ENCODE measurements at places on chromosomes 7 and 10.

DNA sequence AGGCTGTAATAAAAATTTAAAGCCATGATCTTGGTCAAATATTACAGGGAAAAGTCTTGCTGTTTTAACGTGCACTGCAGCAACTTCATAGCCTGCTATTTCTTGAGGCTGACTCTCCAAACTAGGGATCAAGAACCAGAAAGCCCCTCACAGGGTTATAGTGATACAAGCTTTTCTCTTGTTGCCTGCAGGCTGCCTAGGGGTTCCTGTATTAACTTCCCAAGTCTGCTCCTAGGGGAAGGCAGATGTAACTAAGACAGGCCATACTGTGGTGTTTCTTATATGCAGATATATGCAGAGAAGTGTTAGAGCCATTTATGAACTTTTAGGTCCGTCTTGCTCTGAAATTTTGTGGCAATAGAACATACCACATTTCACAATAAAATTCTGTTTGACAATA lies 175.7 kb downstream of the FOXP2 start:
- no peak for DNase-seq

DNA sequence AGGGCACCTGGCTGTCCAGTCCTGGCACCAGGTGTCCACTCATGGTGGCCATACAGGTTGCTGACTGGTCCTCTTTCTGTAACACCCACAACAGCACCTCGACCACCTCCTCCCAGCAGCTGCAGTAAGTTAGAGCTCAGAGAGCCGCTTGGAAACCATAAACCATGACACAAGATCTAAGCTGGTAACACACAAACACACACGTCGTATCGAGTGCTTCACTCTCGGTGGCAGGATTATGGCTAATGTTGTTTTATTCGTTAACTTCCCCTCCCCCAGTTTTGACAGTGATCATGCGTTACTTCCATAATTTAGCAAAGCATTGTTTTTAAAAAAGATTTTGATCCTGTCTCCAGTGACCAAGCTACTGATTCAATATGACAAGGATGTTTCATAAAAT lies 59.7 kb downstream of the CAMK2B start:
- no peak for DNase-seq

DNA sequence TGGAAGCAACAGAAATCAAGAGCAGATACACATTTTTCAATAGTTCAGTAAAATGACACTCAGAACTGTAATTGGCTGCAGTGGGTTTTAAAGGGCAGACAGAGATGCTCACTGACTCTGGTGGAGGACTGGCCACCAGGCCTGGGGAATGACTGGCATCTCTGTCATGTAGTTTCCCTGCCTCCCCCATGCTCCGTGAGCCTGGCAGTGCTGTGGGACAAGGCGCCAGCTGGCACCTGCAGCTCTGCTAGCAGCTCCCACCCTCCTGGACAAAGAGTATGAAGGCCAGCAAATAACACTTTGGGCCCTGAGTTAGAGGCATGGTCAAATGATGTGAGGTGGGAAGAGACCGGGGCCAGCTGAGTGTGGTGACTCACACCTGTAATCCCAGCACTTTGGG lies 15.0 kb downstream of the TSPAN33 start:
- DNase-seq: no peak

GRCh38 chr10:98296524-98296923 lies 28.5 kb upstream of the LOXL4 start:
- no peak for DNase-seq

GRCh38 chr7:37432281-37432920 lies 16.3 kb downstream of the ELMO1 start:
- no peak for DNase-seq

DNA sequence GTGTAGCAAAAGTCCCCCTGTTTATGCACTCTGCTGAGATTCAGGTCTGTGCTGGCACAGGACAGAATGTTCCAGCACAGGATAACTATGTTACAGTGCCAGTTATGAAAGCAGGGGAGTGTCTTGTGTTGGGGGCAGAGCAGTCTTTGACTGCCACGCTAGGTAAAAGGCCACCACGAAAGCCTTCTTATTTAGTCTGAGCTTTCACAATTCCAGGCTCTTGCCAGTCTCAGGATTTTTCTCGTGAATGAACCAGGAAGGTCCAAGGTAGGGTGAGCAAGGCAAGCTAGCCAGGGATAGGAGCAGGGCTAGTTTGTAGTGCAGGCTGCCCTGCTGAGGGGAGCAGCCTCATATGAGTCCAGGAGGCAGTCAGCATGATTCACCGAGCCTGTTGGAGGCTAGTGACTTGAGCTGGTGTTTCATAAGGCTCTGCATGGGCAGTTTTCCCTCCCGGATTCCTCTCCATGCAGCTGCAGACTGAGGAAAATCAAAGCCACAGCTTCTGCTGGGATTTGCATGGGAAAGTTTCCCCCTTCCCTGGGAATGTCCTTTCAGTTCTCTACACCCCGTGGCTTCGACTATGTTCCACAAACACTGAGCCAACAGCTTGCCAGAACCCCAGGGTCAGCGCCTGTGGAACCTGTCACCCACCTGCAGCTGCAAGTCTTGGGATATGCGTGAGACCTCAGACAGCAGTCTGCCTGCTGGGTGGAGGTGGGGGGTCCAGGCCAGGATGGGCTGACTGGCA lies 112.3 kb downstream of the JCAD start:
- DNase-seq: no peak

DNA sequence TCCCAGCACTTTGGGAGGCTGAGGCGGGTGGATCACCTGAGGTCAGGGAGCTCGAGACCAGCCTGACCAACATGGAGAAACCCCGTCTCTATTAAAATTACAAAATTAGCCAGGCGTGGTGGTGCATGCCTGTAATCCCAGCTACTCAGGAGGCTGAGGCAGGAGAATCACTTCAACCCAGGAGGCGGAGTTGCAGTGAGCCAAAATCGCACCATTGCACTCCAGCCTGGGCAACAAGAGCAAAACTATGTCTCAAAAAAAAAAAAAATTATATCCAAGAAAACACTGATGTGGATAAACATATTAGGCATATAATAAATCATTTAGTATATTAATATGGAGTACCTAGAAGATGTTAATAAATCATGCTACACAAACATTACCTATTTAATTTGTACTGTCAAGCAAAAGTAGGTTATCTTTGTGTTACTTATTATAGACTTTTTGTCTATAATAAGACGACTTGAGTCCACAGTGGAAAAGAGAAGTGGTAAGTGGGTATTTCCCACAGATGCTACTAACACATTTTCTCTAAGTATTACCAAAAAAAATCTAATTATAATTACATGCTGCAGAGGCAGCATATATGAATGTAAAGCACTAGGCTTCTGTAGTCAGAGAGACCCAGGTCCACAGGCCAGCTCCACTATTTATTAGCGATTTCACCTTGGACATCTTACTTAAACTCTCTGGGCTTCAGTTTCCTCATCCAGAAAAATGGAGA lies 34.5 kb downstream of the DNMBP start:
- no peak for DNase-seq

DNA sequence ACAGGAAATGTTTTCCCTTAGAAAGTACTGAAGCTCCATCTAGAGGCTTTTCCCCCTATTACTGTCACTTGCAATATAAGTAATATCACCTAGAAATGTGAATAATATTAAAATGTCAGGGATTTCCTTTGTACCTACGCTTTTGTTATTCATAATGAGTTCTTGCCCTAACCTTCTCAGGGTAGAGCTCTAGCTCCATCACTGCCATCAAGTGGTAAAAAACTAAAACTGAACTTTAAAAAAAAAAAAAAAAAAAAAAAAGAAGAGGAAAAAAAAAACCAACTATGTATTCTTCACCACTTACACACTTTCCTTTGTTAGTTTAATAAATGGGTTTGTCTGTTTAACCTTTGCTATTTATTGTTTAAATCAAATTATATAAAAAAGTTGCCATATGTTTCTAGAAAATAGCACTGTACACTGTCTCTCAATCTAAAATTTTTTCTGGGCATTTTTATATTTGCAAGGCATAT lies 49.9 kb downstream of the DNAJC1 start:
- no peak for DNase-seq

DNA sequence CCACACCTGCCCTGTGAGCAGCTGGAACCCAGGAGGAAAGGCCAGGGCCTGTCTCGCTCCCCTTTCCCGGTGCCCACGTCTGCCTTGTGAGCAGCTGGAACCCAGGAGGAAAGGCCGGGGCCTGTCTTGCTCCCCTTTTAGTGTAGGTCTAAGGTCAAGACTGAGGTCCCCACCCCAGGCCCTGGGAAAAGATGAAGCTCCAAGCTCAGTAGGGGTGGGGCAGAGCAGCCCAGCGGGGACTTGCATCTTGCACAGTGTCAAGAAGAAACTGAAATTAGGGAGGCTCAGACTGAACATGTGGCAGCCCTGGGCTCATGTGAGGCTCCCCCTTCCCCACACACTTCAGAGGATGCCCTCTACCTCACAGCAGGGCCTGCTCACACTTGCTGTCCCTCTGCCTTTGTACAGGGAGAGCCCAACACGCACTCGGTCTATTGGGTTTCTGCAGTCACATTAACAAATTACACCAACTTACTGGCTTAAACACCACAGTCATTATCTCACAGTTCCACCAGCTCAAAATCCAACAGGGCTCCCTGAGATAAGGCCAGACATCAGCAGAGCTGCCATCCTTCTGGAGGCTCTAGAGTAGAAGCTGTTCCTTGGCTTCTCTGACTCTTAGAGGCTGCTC lies 12.4 kb downstream of the POLL start:
- DNase-seq: no peak

- DNase-seq: no peak
Measured at GRCh38 chr7:148395990-148396716, 194.4 kb upstream of the C7orf33 start.

GRCh38 chr7:91752102-91752501 lies 128.4 kb downstream of the MTERF1 start:
- DNase-seq: no peak

DNA sequence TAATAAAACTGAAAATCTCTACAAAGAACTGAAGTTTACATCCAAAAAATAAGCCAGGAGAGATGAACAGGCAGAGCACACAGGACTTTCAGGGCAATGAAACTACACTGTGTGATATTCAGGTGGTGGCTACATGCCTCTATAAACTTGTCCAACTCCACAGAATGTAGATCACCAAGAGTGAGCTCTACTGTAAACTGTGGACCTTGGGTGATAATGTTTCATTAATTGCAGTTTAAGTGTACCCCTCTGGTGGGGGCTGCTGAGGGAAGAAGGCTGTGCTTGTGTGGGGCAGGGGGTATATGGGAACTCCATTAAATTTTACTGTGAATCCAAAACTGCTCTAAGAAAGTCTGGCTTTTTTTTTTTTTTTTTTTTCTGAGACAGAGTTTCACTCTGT lies 22.7 kb downstream of the YWHAG start:
- DNase-seq: no peak

DNA sequence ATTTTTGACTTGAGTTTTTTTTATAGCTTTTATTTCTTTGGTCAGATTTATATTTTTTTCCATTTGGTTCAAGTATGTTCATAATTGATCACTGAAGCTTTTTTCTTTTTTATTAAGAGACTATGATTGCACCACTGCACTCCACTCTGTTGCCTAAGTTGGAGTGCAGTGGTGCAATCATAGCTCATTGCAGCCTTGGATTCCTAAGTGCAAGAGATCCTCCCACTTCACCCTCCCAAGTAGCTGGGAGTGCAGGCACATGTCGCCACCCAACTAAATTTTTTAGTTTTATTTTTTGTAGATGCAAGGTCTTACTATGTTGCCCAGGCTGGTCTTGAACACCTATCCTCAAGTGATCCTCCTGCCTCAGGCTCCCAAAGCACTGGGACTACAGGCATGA lies 97.7 kb upstream of the KIF5B start:
- no peak for DNase-seq

GRCh38 chr10:124003481-124003870 lies 89.9 kb downstream of the CHST15 start:
- DNase-seq: no peak

- no peak for DNase-seq
Measured at GRCh38 chr10:71860243-71861029, 9.4 kb upstream of the PSAP start.

GRCh38 chr7:102860351-102860811 lies 52.4 kb upstream of the LRRC17 start:
- no peak for DNase-seq

DNA sequence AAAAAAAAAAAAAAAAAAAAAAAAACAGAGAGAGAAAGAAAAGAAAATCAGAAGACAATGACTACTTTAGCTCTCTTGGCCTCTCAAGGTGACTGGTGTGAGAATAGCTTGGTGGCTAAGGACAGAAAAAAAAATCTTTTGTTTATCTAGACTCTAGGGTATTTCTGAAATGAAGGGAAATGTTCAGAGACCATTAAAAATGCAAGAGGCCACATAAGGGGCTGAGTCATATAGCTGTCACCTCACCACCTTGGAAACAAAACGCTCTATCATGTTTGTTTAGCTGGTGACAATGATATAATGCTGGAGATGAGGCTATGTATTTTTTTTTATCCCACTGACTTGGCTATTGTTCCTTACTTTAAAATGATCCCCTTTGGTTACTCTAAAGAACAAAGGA lies 287.0 kb upstream of the CDC14C start:
- no peak for DNase-seq
